ENCODE measurements at places on chromosomes 4 and X. TPM values are rescaled to one million over a fixed set of nuclear protein-coding genes. Genes with fewer than 3 reads are reported as not detected.

The FAM47E gene
- total RNA-seq, result not detected

The P2RY10 gene
- total RNA-seq, result not detected

- DNase-seq, result no peak
Measured at GRCh38 chr4:38292529-38292928, 332.3 kb downstream of the PTTG2 start.

DNA sequence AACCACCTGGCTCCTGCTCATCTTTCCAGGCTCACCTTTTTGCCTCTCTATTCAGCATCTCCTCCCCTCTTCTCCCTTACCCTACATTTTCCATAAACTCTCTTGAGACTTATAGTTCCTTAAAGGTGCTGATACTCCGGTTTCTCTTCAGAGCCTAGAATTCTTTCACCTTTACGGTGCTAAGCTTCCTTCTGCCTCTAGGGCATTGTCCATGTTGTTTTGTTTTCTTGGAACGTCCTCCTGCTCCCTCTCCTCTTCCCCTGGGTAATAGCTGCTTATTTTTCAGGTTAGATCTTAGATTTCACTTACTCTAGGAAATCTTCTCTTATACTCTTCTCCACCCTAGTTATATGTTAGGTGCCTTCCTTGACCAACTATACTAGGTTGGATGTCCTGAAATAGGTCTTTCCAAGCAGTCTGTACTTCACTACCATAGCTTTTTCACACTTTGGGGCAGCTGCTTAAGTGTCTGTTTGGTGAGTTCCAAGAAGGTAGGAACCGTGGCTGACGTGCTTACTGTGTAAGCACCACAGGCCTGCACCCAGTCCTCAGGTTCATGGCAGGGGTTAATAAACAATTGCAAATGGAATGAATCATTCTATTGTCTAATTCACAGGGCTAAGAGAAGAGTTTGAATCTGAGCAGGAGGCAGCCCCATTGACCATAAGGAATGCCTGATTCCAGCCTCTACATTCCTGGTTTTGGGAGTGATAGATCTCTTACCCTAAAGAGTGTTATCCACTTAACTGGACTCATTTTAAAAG, 227.5 kb downstream of the MGST2 start:
- DNase-seq, result no peak

GRCh38 chr4:60133375-60133774, 1066.8 kb upstream of the ADGRL3 start:
- DNase-seq, result no peak

GRCh38 chrX:120560405-120560841, 339 bp downstream of the CUL4B start:
- DNase-seq, result no peak

DNA sequence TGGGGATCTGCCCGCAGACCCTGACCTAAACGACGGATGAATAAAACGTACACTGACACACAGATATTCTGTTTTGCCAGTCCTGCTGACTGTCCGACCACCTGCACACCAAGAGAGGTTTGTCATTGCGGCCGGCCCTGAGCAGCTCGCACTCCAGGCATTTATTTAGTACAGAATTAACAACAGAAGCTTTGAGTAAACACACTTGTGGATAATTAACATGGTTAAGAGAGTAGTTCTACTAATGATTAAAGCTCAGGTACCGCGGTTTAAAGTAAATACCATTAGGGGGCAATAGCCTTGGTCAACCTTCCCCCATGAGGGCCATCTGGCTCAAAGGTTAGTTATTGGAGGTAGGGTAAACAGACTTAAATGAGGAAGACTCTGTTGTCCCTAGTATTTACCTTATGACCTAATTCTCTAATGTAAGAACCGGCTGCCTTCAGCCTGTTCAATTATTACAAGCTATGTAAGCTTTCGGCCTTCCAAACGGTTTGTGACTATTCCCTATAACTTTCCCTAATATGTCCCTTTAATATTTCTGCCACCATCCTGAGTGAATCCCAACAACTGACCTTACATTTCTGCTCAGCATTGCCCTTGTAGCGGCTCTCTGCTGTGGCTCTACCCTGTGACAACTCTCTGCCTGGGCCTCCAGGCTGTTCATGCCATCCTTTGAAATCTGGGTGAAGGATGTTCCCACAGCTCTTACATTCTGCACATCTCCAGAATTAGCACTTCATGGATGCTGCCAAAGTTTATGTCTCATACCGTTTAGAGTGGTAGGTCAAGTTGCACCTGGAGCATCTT, 46.9 kb upstream of the SYTL5 start:
- DNase-seq, result no peak
